CD4-positive, alpha-beta memory T cell (primary cell): ENCODE measurements at places on chromosomes 5 and 9.

DNA sequence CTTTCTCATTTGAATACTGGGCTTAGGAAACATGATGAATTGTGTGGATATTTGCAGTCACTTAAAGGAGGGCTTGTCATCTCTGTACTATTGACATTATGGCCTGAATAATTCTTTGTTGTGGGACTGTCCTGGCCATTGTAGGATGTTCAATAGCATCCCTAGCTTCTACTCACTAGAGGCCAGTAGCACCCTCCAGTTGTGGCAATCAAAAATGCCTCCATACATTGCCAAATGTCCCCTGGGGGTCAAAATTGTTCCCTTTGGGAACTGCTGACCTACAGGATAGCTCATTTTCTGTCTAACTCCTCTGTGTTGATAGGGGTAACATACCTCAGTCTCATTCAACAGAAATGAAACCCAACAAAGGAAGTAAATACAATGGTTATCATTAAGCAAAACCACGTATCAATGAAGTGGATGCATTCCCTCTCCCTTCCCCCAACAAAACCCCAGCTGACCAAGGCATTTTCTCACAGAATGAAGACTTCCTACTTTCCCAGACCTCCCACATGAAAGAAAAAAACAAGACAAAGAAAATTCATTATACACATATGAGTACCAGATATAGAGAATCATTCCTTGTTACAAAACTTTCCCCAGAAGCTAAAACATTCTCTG, 18.1 kb downstream of the FYB1 start:
- no peak for DNase-seq

DNA sequence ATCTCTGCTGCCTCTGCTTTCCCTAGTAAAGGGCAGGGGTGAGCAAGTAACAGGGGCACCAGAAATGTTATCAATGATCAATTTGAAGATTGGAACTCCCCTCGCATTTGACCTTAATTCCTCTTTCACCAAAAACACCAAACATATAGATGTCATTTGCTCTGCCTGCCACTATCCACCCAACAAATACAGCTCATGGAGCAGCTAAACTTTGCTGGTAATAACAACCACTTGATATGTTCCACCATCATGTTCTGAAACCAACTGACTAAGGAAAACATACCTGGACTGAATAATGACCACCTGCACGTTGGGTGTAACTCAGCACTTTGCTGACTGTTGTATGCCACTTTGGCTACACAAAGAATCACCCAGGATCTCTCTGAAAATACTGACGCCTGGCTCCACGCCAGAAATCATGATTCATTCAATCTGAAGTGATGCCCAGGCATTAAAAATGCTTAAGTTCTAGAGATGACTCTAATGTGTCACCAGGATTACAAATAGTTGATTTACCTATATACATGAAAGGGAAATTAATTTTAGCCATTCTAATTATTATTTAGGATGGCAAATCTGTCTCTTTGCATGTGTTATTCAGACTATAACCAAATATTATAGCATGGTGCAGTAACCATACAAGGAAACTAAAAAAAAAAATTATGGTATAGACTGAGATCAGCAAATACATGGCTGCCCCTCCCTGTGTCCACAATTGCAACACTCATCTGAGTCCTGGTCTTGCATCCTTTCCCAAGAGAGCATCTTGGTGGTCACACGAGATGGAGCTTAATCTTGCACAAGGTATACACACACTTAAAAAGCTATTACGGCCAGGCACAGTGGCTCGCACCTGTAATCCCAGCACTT, 43.1 kb upstream of the TTC39B start:
- no peak for DNase-seq

GRCh38 chr9:22392523-22392922, 54.1 kb upstream of the DMRTA1 start:
- no peak for DNase-seq

DNA sequence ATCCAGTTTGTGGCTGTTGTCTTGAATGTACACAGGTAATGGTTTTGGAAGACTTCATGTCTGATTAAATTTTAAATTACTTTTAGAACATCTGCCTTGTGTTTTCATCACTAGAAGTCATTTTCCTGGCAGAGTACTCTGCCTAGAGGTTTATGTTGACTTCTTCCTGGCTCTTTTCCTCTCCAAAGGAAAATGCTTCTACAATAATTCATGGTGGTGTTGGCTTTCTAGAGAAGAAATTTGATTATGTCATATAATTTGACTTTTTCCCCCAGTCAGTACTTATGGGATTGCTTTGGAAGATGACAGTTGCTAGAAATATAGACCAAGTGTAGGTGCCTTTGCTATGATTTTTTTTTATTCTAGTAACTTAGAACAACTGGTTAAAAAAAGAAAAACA, 46.8 kb downstream of the F2RL2 start:
- no peak for DNase-seq

GRCh38 chr9:122936464-122936863, 4.4 kb upstream of the RABGAP1 start:
- no peak for DNase-seq

DNA sequence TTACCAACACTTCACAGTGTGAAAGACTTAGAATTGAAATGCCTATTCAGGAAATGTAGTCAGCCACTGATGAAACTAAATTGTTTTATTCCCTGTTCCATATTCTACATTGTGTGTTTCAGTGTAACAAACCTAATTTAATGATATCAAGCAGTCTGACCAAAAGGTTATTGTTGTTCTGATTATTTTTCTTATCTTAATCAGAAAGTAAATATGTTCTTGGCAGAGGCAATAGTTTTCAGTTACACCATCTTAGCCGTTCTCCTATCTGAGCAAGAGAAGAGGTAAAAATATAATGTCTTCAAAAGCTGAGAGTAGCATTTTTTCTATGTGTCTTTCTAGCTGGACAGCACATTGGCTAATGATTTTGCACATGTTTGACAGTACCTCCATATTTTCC, 17.1 kb downstream of the CDC26 start:
- no peak for DNase-seq

GRCh38 chr5:81590498-81591384, 160.2 kb downstream of the SSBP2 start:
- no peak for DNase-seq

DNA sequence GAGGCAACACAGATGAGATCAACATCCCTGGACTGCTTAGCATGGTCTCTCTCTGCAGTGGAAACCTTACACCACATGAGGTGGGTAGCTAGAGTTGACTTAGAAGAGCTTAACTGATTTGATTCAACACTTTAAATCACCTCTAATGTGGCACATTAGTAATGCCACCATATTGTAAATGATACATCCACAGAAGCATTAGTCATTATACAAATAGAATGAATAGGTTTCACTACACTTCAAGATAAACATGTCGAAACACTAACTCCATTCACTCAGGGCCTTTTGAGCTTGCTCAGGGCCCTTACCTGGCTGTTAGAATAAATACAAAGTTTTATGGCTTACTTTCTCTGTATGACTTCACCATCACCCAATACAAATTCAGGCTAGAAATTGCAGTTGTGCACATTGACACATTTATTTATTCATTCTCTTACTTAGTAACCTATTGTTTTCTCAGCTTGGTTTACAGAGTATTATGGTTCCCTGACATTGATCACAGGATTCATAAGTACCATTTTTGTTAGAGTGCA, 9.3 kb upstream of the SMAD5 start:
- DNase-seq = no peak

DNA sequence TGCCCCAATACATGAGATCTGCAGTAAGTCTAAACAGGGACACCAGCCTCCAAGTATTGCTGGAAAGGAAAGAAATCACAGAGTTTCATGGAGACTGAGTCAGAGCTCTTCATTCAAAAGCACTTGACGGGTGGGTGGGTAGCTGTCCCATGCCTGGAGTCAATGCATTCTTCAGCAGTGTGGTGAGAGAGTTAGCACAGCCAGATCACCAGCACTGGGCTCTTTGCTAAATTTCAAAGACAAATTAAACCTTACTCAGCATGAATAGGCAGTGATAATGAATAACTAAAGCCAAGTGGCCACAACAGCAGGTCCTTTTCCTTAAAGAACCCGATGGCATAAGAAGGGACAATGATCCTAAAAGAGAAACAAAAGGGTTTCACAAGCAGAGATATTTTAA, 192.4 kb downstream of the ACTL7B start:
- DNase-seq = no peak

GRCh38 chr9:89194421-89195130, 16.0 kb upstream of the SHC3 start:
- DNase-seq = no peak

- no peak for DNase-seq
Measured at GRCh38 chr9:136928591-136928990, 15.9 kb downstream of the FBXW5 start.

- no peak for DNase-seq
Measured at GRCh38 chr9:1157836-1158235, 107.7 kb downstream of the DMRT2 start.

DNA sequence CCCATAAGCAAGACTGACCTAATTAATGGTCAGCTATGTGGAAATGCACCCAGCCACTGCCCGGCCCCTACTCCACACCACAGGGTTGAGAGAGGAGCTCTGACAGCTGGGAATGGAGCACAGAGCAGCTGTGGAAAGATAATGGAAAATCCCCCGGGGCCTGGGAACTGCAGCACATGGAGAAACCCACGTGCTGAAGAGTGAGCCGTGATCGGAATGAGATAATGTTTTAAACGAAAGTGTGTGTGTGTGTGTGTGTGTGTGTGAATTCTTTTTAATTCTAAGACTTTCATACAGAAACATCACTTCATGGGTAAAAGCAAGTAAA, 13.1 kb upstream of the SLC12A7 start:
- DNase-seq = no peak

GRCh38 chr9:13705373-13705772, 425.9 kb upstream of the MPDZ start:
- no peak for DNase-seq

DNA sequence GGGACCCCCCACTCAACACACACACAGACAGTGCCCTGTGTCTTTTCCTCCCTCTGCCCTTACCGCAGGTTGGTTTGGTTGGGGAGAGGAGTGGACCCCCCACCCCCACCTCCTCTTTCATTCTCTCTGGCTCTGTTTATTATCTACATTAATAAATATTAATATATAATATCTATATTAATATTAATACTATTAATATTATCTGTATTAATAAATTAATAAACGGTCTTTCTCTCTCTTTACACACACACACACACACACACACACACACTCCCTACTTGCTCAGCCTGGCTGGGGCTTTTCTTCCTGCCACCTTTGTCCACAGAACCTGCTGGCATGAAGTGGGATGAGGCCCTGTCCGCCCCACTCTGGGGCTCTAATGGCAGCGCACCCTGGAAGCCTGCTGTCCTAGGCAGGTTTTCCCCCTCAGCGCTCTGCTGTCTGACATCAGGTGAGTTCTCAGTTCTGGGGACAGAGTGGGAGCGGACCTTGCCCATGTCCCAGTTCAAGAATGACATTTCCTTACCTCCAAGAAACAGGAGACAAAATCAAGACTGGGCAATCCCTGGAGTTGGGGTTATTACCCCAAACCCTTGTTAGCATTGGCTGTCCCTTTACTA, 10.5 kb upstream of the SMIM32 start:
- DNase-seq = no peak

DNA sequence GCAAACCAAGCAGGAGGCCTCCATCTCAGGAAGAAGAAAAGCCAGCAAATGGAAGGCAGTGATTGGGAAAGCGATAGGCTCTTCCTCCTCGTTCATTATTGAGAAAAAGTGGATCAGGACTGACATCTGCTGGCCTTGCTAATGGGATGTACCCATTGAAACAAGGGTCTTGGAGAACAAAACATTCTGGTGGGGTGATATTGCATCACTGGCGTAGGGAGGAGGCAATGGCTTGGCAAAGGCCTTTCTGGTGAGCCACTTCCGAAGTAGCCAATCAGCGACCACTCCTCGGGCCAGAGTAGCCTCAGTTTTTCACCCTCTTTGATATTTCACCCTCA, 86.7 kb upstream of the NFIB start:
- no peak for DNase-seq

- no peak for DNase-seq
Measured at GRCh38 chr5:97658116-97658900, 475.3 kb upstream of the RIOK2 start.

DNA sequence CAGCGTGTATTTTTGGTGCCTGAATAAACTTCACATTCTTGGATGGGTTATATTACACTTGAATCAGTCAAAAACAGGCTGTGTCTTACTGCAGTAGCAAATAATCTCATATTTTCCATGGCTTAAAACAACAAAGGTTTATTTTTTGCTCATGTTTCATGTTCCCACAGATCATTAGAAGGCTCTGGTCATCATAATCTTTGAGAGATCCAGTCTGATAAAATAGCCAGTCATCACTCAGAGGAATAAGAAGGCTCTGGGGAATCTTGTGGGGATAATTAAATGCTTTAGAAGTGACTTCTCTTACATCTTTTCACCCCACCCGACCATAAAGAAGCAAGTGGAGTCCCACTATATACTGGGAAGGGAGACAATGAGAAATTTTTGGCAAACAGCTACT, 417.7 kb downstream of the PSAT1 start:
- no peak for DNase-seq

- no peak for DNase-seq
Measured at GRCh38 chr5:24831989-24832388, 187.2 kb upstream of the CDH10 start.

DNA sequence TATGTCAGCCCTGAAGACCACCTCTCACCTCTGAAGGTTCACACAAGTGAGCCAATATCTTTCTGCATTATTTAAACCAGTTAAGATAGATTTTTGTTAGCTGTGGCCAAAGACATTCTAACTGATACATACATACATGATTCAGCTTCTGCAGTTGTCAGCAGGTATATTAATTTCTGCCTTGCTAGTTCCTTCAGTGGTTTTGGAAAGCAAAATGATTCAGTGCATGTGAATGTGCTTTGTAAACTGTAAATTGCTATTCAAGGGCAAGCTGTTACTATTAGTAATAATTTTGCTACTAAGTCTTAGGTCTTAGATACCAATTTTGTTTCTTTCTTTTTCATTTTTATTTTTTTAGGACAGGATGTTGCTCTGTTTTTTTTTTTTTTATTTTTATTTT, 89.2 kb upstream of the ERBIN start:
- no peak for DNase-seq

DNA sequence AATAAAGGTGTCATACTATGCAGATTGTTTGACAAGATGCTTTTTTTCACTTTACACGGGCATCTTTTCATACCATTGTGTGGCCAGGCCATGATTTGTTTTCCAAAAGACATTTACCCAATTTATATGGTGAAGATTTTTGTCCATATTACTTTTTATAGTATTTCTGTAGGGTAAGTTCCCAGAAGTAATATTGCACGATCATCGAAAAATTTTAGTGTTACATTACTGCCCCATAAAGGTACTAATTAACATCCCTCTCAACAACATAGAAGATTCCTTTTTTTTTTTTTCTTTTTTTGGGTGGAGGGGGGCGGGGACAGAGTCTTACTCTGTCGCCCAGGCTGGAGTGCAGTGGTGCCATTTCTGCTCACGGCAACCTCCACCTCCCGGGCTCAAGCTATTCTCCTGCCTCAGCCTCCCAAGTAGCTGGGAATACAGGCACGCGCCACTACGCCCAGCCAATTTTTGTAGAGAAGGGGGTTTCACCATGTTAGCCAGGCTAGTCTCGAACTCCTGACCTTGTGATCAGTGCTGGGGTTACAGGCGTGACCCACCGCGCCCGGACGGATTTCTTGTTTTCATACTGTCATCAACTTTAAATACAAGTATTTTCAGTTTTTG, 1.2 kb upstream of the ROPN1L start:
- DNase-seq = no peak

GRCh38 chr5:7714119-7714518, 136.8 kb downstream of the CFAP90 start:
- no peak for DNase-seq

GRCh38 chr9:127390563-127390962, 6.4 kb upstream of the SLC2A8 start:
- DNase-seq = no peak

- DNase-seq = no peak
Measured at GRCh38 chr5:172611913-172612312, 29.1 kb upstream of the NEURL1B start.

GRCh38 chr5:133565993-133566392, 46.3 kb downstream of the FSTL4 start:
- no peak for DNase-seq
